NT2/D1 (cell line): ENCODE measurements at places on chromosomes 6 and 20.

GRCh38 chr6:17212546-17213371 is 68.4 kb upstream of the RBM24 start:
- no peak for DNase-seq

GRCh38 chr20:41573955-41574354 is 44.2 kb downstream of the CHD6 start:
- no peak for DNase-seq

DNA sequence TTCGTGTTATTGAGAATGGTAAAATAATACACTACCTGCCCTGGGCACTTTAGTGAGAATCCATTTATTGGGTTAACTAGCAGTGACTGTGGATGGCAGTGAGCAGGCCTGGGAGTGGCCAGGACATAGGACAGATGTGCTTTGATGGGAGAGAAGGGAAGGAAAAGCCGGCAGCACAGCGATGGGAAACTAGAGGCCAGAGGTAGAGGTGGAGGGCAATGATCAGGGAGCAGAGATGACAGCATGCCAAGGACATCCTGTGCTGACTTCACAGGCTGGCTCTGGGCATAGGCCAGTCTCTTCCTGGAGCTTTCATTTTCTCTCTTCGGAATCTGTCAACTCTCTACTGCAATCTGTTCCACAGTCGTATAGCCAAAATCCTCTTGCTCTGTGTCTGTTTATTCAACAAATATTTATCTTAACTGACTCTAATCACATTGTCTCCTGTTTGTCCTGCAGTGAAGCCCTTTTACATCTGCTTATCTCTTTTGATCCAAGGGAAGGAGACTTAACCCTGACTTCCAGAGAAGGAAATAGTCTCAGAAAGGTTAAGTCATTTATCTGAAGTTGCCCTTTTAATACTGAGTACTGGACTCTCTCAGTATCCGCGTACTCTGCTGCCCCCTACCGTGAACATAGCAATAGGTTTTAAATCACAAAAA is 18.4 kb upstream of the MMP24 start:
- DNase-seq = peak; percentile 77

GRCh38 chr6:136401749-136402148 is 112.1 kb upstream of the BCLAF1 start:
- DNase-seq = no peak

GRCh38 chr6:68427630-68428029 is 207.5 kb upstream of the ADGRB3 start:
- no peak for DNase-seq

DNA sequence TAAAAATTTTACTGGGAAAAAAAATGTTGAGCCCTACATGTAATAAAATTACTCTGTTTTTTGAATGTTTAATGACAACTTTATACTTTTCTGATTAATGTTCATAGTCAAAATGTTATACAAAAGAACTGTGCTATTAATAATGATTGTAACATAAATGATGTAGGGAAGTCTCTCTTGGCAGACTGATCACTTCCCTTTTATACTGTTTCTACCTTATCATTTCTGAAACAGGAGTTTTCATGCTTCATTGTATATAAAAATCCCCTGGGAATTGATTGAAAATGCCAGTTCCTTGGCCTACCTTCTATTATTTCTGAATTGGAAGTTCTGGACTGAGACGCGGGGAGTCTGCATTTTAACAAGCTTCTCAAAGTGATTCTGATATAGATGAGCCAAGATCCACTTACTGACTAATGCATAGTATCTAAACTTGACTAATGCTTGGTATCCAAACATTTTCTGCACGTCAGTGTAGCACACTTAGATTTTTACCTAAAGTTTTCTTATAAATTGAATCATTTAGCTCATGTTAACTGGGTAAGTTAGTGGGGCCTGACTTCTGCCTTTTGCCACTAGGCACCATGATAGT is 7.2 kb upstream of the HDAC2 start:
- no peak for DNase-seq

DNA sequence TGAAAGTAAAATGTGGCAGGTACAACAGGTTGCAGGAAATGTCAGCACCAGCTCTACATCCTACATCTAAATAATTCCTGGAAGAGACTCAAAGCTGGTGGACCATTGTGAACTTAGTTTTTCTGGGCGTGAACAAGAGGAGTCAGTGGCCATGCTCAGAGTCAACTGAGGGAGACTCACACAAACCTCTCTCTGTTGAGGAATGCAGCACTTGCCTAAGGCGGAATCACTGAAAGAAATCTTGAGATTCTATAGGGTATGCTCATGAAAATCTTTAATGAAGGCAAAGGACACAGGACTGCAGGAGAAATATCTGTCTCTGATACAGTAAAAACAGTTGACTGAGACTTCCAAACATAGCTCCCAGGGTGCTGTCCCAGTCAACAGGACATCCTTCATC is 22.5 kb downstream of the SLC17A4 start:
- no peak for DNase-seq

DNA sequence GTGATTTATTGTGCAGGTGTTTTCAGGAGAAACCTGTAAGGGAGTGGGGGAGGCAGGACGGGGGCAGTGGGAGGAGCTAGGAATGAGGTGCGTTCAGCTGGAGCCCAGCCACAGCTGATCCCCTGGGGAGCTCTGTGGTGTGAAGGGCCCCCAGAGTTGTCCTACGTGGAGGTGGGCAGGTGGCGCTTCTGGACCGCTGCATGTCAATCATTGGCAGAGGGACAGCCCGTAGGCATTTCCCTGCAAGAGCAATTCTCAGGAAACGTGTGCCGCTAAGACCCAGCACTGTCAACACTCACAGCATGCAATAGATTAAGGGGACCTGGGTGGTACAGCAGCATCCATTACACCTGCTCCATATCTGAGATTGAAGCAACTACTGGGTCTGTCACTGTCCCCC is 88.0 kb downstream of the PRND start:
- DNase-seq = no peak

GRCh38 chr6:81750200-81750599 is 2.3 kb downstream of the TENT5A start:
- no peak for DNase-seq

GRCh38 chr6:83633609-83634008 is 75.3 kb downstream of the SNAP91 start:
- DNase-seq = peak; percentile 18

DNA sequence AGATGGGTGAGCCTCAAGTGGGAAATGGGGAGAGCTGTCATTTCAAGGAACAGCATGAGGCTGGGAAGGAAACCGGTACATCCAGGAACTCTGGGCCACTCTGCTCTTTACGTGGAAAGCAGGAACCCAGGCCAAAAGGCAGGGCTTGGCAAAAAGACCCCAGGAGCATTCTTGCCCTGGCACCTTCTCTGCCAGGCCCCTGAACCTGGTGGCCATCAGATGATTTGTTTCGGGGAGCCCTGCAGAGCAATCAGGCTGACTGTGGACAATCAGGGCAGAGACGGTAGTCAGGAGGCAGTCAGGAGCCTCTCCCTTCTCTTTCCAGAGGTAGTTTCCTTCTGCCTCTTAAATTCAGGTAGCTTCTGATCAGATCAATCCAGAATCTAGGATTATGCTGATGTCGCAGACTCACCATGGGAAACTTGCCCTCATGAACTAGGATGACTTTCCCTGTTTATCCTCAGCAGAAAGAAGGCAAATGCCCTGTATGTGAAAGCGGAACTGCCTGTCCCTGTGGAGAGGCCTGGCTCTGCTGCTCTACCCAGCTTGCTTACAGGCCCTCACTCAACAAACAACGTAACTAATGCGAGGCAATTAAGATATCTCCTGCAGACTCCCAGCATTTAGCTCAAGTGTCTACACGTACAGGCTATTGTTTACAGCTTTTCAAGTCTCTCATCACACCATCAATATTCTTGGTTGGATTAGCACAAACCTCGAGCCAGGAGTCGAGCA is 36.6 kb downstream of the EZR start:
- DNase-seq = no peak

DNA sequence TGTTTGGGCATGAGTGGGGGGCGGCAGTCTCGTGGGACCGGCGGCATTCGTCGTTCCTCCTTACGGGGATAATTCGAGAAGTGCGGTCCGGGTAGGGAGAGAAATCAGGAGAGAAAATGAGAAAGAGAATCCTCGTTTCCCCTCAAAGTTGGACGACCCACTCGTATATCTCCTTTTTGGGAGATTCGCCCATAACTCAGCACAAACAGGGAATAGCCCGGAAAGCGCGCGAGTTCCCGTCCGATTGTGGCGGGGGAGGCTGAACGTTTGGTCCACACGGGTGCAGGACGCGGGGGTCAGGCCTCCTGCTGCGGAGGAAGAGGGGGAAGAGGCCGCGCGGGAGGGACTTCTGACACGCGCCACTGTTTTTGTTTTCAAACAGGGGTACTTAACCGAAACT is 42.4 kb downstream of the POPDC3 start:
- no peak for DNase-seq

- DNase-seq = no peak
These were observed 97.6 kb downstream of the FIG4 start for GRCh38 chr6:109788687-109789086.

DNA sequence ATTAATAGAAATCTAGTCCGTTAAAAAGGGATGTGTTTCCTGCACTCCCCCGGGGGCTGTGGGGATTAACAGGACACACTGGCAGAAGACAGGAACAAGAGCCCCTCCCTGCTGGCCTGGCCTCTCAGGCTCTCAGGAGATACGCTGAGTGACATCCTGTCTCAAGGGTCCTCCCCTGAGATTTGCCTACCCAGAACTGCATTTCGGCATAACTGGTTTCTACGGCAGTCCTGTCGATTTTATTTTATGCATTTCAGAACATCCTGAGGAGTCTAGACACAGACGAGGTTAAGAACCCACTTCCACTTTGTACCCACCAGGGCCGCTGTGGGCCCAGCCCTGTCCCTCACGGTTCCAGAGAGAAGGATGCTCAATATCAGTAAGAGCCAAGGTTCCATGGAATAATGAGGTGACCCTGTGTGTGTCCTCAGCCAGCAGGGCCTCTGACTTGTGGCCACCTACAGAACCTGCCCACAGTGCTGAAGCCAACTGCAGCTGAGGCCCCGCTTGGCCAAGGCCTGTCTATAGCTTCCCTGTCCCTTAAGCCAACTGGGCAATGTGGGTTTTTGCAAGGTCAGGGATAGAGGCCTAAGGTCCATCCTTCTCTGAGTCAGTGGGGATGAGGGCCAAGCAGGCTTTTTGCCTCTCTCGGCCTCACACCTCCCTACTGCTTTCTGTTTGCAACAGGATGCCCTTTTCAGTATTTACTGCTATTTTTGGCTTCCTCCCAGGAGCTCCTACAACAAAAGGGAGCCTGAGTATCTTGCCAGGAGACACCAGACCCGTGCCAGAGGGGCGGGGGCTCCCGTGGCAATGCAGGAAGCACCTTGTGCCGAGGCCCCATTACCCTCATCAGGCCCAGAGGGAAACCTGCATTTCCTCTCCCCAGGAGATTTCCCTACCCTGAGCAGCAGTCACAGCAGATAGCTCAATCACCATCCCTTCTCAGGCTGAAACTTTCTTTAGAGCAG is 14.7 kb downstream of the UQCC2 start:
- DNase-seq = no peak

- DNase-seq = no peak
These were observed 8.1 kb upstream of the ZBP1 start for GRCh38 chr20:57628047-57628961.

GRCh38 chr6:142761756-142762155 is 183.2 kb downstream of the HIVEP2 start:
- DNase-seq = no peak

- no peak for DNase-seq
These were observed 86.4 kb upstream of the FRMD1 start for GRCh38 chr6:168165373-168165772.

DNA sequence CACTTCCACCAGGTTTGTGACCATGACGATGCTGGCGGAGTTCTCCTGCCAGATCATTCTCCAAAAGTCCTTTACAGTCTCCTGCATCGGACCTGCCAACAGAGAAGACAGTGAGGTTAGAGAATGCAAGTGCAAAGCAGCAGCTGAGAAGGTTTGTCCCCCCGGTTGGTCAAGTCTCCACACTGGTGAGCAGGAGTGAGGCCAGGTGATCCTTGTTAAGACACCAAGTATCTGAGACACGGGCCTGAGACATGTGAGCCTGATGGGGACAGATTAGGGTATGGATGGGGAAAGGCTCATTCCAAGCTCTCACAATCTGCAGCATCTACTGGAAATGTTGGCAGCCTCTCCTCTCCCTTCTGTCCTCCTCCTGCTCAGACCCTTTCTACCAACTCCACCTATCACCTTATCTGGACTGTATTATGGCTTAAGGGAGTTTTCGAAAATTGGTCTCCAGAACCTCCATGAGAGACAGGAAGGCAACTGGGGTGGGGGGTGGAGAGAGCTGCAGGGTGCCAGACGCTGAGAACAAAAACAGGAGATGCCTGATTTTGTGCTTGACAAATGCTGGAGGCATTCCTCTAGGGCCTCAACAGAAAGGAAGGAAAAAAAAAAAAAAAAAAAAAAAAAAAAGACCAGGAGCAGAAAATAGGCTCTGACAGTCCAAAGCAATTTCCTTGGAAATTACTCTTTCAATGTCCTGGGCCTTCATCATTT is 500.4 kb upstream of the CHD6 start:
- DNase-seq = peak; percentile 71

GRCh38 chr20:17635332-17636244 is 46.5 kb downstream of the RRBP1 start:
- no peak for DNase-seq

GRCh38 chr6:35376281-35376680 is 33.9 kb downstream of the PPARD start:
- no peak for DNase-seq

DNA sequence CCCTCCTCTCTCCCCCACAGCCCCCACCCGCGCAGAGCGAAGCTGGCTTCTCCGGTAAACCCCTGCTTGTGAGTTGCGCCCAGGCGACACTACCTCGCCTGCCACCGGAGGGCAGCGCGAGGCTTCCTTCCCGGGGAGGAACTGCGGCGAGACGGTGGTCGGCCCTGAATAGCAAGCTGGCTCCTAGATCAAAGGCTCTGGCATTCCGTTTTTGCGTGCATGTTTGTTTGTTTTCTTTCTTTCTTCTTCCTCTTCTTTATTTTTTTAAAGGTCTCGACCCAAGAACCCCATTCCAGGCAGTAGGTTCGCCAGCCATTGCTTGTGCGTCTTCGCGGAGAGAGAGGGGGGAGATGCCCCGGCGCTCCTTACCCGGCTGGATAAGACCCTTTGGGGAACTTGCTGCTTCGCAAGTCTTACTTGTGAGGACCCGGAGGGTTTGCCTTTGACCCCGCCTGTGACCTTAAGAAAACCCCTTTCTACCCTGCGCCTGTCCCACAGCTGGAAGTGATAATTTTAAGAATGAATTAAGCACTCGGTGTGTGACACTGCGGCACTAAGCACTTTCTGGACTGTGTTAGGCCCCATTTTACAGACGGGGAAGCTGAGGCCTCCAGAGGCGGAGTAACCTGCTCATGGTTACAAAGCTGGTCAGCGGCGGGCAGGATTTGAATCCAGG is 92.7 kb upstream of the SIRPA start:
- peak; percentile 78 for DNase-seq

DNA sequence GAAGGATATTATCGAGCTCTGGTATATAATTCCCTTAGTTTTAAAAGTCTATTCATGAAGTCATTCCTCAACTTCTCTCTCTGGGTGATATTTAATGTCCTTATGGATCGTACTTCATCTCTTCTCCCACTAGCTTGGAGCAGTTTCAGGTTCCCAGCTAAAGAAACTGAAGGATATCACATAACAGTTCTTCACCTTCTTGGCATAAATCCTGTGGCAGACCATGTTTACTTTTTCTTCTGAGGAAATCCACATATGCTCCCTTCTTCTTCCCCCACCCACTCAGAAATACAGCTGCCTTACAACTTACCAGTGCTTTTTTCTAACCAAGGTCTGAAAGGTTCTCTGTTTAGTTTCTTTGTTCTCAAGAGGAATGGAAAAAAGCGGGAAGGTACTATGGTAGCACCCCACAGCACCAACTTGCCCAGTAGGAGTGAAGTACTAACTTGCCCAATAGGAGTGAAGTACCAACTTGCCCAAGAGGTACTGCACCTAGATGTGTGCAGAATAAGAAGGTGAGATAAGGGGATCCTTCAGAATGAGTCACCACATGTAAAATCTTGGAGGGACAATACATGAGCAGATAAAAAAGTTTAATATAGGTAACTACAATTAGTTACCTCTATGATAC is 53.1 kb downstream of the TSPYL4 start:
- DNase-seq = no peak
